Naive B cell (primary cell): ENCODE measurements at places on chromosomes 11 and 22. TPM values are rescaled to one million over a fixed set of nuclear protein-coding genes. Genes with fewer than 3 reads are reported as not detected.
A peak's percentile ranks its signal among the peaks of the same experiment; 100 is the strongest.

DNA sequence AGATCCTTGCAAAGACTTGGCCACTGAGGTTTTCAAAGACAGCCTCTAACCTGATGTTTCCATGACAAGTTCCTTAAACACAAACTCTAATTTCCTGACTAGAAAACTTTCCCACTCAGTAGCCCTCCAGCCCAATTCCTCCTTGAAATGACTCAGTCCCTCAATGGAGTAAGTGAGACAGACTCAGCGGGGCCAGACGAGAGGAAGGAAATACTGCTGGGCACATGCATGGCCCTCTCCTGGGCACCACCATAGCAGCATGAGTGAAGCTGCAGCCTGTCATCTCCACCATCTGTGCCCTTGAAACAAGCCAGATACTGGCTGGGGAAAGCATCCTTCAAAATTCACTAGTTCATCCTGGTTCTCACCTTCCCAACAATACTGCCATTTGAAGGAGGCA lies 76.2 kb upstream of the GDPD4 start:
- H3K4me1 ChIP-seq, result no peaks in the 10 kb centered on the region
- no peak for DNase-seq
- H3K27ac ChIP-seq, result no peak overlapping the region
- H3K27me3 ChIP-seq, result no peaks in the 10 kb centered on the region
- H3K36me3 ChIP-seq, result peaks cover 31% of the 10 kb centered on the region

- H3K27me3 ChIP-seq, result no peaks in the 10 kb centered on the region
- no peak overlapping the region for H3K4me3 ChIP-seq
- H3K4me1 ChIP-seq, result no peaks in the 10 kb centered on the region
- H3K36me3 ChIP-seq, result no peaks in the 10 kb centered on the region
- H3K27ac ChIP-seq, result no peak overlapping the region
These were observed 34.0 kb upstream of the TRPC6 start for GRCh38 chr11:101617735-101618332.

- peak; percentile 42 for DNase-seq
- peaks cover 47% of the 10 kb centered on the region for H3K4me1 ChIP-seq
- H3K27me3 ChIP-seq, result peaks cover 30% of the 10 kb centered on the region
- peaks cover 7% of the 10 kb centered on the region for H3K36me3 ChIP-seq
These were observed 4.5 kb downstream of the SHISA8 start for GRCh38 chr22:41910050-41911000.

- no peaks in the 10 kb centered on the region for H3K27me3 ChIP-seq
- H3K27ac ChIP-seq, result no peak overlapping the region
- H3K36me3 ChIP-seq, result peaks cover 4% of the 10 kb centered on the region
- DNase-seq, result no peak
- H3K4me3 ChIP-seq, result no peak overlapping the region
These were observed 37.3 kb upstream of the COMT start for GRCh38 chr22:19904174-19904856.

Gene APOL3
- polyA plus RNA-seq, result 15.6 TPM

Gene PLAAT5
- polyA plus RNA-seq, result not detected

GRCh38 chr22:36386900-36387708 lies 663 bp downstream of the MYH9 start:
- peak overlapping the region; percentile 94 for H3K4me3 ChIP-seq
- H3K27ac ChIP-seq, result peak overlapping the region; percentile 99
- peaks cover 78% of the 10 kb centered on the region for H3K4me1 ChIP-seq

Gene SYNGR1
- polyA plus RNA-seq, result 4.5 TPM

Gene MYO18B
- polyA plus RNA-seq, result not detected

DNA sequence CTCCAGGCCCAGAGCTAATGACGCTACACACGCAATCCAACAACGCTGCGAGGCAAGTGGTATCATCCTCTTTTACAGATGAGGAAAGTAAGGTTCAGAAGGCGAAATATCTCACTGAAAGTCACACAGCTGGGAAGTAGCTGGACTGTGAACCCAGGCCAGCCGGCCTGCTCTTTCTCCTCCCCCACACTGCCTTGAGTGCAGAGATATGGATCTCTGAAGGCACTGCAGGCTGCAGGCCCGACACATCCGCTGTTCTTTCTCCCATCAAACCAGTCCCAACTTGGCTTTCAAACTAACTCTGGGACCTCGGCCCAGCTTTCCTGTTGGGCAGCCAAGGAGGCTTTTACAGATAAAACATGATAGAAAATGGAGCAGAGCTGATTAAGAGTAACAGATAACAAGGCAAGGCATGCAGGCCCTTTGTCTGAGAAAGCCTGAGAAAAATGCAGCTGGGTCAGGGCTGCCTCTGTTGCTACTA lies 64.0 kb upstream of the PTPRJ start:
- H3K27ac ChIP-seq, result peak overlapping the region; percentile 83
- no peaks in the 10 kb centered on the region for H3K27me3 ChIP-seq
- no peaks in the 10 kb centered on the region for H3K36me3 ChIP-seq
- DNase-seq, result no peak
- peaks cover 87% of the 10 kb centered on the region for H3K4me1 ChIP-seq

DNA sequence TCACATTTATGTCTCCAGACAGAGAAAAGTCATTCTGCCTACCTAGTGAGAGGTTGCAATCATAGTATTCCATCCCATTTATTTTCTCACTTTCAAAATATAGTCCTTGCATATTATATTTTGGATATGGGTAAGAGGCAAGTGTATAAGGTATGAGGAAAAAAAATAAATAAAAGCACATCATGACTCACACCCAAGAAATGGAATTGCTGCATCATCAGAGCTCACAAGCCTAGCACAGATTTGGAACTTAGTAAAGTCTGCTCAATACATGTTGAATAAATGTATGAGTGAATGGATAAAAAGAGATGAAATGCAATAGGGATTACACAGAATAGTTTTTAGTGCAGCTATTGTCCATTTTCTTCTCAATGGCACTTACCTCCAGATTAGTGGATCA lies 2.5 kb upstream of the OR51G1 start:
- no peak overlapping the region for H3K4me3 ChIP-seq
- H3K27me3 ChIP-seq, result peaks cover 9% of the 10 kb centered on the region
- no peaks in the 10 kb centered on the region for H3K4me1 ChIP-seq
- no peak for DNase-seq
- H3K27ac ChIP-seq, result no peak overlapping the region

DNA sequence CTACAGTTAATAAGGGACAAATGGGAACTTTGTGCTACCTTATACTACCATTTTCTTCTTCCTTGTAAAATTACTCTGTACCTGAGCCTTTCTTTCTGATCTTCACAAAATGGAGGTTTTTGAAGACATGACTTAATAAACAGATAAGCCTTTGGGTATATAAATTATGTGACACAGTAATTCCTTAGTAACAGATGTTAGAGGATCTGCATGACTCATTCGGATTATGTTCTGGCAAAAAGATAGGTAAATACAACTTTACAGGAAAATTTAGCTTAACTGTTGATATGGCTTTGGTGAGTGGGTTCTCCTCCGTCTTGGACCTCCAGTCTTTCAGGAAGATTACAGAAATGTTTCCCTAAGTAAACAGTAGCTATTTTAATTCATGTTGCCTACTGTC lies 61.8 kb downstream of the BID start:
- H3K4me1 ChIP-seq, result peaks cover 2% of the 10 kb centered on the region
- no peaks in the 10 kb centered on the region for H3K36me3 ChIP-seq
- no peak overlapping the region for H3K4me3 ChIP-seq
- no peak overlapping the region for H3K27ac ChIP-seq
- H3K27me3 ChIP-seq, result no peaks in the 10 kb centered on the region

Gene OR2D2
- not detected for polyA plus RNA-seq

Gene CWF19L2
- polyA plus RNA-seq, result 10.3 TPM

Gene NAALAD2
- polyA plus RNA-seq, result 0.10 TPM

Gene MYOD1
- not detected for polyA plus RNA-seq

DNA sequence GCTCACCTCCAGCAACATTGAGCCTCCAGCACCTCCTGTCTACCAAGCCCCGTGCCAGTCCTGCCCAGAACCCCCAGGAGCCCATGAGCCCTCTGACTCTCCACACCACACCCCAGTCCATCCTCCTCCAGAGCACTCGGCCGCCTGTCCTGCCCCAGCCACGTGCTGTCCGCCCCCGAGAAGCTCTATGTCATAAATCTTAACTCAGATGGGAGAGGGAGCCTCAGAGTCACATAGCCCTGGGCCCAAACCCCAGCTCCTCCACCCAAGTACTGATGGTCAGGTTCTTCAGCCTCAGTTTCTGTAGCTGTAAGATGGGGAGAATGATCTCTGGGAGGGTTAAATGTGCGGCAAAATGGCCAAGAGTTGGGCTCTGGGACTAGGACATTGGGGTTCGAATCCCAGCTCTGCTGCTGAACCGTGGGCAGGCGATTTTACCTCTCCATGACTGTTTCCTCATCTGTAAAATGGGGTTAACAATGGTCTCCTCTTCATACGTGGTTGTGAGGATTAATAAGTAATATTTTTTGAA lies 27.8 kb downstream of the CYTH4 start:
- peaks cover 91% of the 10 kb centered on the region for H3K4me1 ChIP-seq
- H3K27me3 ChIP-seq, result no peaks in the 10 kb centered on the region
- H3K4me3 ChIP-seq, result peak overlapping the region; percentile 56
- peaks cover 5% of the 10 kb centered on the region for H3K36me3 ChIP-seq

Gene BBOX1
- polyA plus RNA-seq, result not detected

Gene VPREB1
- polyA plus RNA-seq, result 16.4 TPM

DNA sequence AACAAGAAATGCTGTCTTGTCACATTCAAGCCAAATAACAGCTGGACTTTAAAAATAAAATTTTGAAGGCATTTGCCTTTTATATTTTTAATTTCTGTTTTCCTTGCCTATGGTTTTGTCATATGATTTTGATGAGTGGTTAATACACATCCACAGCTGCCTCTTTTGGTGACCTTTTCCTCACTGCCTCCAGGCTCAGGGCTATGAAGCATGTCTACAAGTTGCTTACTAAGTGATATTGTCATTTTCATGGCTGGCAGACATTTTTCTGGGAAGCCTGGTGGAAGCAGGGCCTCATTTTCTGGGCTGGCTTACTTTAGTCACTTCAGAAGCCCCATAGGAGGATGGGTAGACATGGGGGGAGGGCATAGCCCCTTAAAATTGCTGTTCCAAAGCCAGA lies 344.9 kb downstream of the SOX6 start:
- DNase-seq, result no peak
- H3K4me1 ChIP-seq, result no peaks in the 10 kb centered on the region
- no peaks in the 10 kb centered on the region for H3K27me3 ChIP-seq
- H3K4me3 ChIP-seq, result no peak overlapping the region

DNA sequence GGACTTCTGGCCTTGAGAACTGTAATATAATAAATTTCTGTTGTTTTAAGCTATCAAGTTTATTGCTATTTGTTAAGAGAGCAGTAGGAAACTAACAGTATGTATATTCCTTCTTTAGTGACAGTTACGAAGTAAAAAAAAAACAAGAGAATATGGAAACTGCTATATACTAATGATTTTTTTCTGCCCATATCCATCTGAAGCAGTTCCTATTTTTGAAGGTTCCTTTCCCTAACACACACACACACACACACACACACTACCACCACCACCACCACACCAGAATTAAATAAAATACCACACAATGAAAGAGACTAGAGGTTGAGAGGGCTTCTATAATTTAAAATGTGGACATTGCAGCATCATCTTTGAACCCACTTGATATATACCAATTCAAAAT lies 44.4 kb upstream of the CARD18 start:
- no peak overlapping the region for H3K27ac ChIP-seq
- H3K27me3 ChIP-seq, result peaks cover 5% of the 10 kb centered on the region
- no peaks in the 10 kb centered on the region for H3K4me1 ChIP-seq
- H3K4me3 ChIP-seq, result no peak overlapping the region
- no peaks in the 10 kb centered on the region for H3K36me3 ChIP-seq

GRCh38 chr11:23403210-23404185 lies 543.2 kb upstream of the CCDC179 start:
- no peaks in the 10 kb centered on the region for H3K4me1 ChIP-seq
- H3K27ac ChIP-seq, result no peak overlapping the region
- no peak overlapping the region for H3K4me3 ChIP-seq
- DNase-seq, result no peak
- no peaks in the 10 kb centered on the region for H3K27me3 ChIP-seq

Gene SMC1B
- polyA plus RNA-seq, result not detected

Gene MFRP
- not detected for polyA plus RNA-seq

Gene NEFH
- not detected for polyA plus RNA-seq

DNA sequence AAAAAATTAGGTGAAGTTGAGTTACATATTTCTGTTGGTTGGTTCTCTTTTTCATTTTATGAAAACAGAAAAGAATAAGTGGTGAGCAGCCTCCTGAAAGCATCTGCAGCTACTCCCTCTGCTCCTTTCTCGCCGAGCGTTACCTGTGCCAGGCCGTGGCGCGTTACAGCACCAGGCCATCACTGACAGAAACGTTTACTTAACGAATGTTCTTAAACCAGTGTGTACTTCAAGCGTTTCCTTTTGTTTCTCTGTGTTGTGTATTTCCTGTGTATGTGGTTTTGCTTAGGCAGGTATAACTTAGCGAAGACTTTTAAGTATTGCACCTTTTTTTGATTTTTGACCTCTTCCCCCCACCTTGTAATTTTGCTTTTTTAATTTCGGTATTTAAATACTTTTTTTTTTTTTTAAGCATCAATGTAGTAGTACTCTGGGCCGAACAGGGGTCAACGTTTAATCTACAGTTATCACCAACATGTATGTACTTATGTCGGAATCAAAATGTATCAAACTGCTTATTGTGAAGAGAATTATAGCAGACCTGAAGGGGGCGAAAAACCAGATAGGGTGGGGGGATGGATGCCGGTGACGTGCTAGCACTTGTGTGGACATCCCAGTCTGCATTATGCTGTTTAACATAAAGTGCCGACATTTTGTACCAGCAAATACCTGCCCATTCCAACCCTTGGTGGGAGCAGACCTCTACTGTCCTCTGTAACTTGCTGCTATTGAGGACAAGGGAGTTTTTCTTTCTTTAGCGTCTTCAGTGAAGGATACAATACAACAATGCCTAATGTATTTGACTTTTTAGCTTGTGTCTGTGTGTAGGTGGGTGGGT lies 21.6 kb upstream of the ADSL start:
- DNase-seq, result no peak
- H3K4me3 ChIP-seq, result no peak overlapping the region
- peaks cover 6% of the 10 kb centered on the region for H3K4me1 ChIP-seq
- H3K27me3 ChIP-seq, result no peaks in the 10 kb centered on the region
- H3K27ac ChIP-seq, result no peak overlapping the region
